ENCODE measurements at places on chromosomes 1 and 21.

- no peak for DNase-seq
Observed at GRCh38 chr1:40014812-40015594, 25.5 kb upstream of the CAP1 start.

DNA sequence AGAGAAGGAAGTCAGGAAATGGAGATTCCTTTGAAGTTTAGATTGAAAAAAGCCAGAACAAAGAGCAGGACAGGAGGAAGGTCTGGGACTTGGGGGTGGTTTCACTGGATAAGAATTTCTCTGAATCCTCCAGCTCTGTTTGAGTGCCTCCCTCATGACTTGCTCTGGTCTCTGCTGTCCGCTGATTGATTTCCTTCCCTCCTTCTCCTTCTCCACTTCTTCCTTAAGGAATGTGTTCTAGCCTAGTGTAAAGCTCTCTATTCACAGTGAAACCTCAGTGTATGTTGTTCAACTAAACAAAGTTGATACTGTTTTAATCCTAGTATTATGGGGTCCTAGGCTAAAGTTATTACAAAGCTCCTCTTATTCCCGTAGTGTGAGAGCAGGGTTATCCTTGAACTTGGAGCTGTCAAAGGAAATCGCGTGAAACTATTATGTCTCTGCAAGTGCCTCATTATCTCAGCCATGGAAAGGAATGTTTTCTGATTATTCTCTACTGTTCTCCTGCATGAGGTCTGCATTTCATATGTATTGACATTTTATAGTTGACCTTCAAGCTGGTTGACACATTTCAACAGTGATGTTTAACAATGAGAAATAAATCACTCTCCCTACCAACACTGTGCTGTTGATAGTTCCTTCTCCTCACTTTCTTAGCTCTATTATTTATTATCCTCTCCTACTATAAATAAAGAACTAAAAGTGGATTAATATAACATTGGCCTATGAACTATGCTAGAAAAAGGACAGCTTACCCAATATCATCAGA is 82.7 kb upstream of the KCTD3 start:
- DNase-seq, result no peak

DNA sequence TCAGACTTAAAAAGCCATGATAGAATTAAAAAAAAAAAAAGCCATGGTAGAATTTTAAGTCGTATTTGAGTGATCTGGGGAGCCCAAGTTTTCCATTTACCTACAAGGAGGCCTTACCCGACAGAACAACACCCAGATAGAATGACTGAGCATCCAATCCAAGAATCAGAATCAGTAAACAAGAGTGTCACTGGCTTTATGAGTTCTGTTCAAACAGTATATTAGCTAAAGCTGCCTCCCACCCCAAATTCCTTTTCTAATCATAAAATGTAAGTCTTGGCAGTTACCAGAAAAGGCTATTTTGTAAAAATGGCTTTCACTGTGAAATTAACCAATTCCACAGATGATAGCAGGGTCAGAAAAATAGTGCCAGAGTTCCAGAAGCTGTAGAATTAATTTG is 1.2 kb downstream of the GTF2B start:
- no peak for DNase-seq

GRCh38 chr1:19476450-19477190 is 8.7 kb downstream of the CAPZB start:
- peak; percentile 47 for DNase-seq

GRCh38 chr1:75672528-75673393 is 51.7 kb upstream of the ACADM start:
- no peak for DNase-seq

- DNase-seq, result no peak
Observed at GRCh38 chr1:70486676-70487458, 75.8 kb downstream of the CTH start.

DNA sequence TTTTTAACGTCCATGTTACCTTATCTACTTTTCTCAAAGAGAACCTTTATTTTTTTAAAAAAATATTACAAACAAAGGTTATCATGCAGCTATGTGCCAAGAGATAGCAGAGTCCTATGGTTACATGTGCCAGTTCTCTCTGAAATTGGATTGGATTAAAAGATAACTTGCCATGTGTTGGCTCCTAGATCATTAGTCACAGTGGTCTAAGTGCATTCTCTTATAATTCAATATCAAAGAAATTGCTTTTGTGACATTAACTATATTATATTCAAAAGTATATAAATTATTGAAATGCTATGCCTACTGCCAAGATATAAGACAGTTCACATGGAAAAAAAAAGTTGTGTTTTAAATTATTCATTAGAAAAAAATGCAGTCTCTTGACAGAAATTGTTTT is 494.2 kb downstream of the NEGR1 start:
- no peak for DNase-seq

DNA sequence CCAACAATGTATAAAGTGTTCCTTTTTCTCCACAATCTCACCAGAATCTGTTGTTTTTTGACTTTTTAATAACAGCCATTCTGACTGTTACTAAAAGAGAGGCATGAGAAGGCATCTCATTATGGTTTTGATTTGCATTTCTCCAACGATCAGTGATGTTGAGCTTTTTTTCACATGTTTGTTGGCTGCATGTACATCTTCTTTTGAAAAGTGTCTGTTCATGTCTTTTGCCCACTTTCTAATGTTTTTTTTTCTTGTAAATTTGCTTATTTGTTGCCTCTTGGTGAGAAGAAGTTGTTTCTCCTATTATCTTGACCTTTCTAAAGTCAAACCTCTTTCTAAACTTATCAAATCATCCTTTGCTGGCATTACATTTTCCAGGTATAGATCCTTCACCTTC is 80.8 kb downstream of the ACBD6 start:
- DNase-seq, result no peak

- DNase-seq, result no peak
Observed at GRCh38 chr1:18891426-18891780, 11.0 kb downstream of the ALDH4A1 start.

DNA sequence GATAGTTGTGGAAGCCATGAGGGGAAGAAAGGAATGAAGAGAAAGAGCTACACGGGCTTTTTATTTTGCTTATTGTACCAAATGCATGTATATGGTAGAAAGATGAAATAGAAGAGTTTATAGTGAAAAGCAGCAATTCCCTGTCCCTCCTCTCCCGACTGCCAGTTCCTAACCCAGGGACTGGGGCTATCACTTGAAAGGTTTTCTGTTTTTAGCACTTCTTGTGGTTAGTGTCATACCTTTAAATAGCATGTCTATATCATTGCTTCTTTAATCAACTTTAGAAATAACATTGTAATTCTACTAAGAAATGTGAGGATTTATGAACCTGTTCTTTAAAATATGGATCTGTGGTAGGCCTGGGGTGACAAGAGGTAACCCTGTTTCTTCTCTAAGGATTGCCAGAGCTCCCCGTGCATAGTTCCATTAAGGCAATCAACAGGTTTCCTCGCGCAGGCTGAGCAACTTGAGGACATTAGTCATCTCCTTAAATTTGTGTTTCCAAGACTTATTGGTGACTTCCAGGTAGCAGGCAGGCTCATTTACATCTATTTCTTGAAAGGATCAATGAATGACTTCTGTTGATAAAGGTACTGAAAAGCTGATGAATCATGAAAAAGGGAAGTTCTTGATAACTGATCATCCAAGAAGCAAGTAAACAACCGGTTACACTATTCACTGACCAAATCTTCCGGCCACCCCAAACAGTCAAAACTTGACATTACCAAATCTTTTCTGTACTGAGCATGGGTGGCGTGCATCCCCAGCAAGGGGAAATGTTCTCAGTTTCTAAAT is 37.8 kb upstream of the S1PR1 start:
- DNase-seq, result no peak

GRCh38 chr1:86957221-86957620 is 42.8 kb downstream of the HS2ST1 start:
- DNase-seq, result no peak

- DNase-seq, result no peak
Observed at GRCh38 chr1:64676386-64676785, 68.5 kb upstream of the RAVER2 start.

DNA sequence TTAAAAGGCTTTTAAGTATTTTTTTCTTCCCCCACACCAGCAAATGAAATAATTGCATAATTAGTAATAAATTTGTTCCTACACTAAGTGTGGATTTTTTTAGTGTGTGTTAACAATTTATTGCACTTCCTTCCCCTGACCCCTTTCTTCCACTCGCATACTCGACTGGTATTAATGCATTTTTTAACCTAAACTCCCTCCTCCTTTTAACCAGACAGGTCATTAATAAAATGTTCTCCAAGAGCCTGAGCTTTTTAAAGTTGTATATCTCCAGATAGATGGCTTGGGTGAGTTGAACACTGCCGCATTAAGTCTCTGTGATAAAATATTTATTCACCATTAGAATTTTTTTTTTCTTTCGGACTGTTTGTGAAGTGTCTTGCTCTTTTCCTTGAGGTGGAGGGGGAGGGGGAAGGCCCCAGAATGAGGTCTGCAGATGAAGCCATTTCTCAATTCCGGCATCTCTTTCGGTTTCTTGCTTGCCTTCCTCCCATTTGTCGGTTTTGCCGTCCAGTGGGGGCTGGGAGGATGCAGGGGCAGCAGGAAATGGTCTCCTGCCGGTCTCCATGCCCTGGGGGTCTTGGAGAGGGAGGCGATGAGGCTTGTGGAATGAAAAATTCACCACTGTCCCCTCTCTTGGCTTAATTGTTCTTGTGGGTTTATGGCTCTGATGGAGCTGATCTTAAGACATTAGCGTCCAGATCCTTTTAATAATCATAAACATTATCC is 64.1 kb upstream of the ACTL8 start:
- DNase-seq, result no peak

GRCh38 chr1:232211149-232211548 is 418.8 kb downstream of the SIPA1L2 start:
- no peak for DNase-seq

DNA sequence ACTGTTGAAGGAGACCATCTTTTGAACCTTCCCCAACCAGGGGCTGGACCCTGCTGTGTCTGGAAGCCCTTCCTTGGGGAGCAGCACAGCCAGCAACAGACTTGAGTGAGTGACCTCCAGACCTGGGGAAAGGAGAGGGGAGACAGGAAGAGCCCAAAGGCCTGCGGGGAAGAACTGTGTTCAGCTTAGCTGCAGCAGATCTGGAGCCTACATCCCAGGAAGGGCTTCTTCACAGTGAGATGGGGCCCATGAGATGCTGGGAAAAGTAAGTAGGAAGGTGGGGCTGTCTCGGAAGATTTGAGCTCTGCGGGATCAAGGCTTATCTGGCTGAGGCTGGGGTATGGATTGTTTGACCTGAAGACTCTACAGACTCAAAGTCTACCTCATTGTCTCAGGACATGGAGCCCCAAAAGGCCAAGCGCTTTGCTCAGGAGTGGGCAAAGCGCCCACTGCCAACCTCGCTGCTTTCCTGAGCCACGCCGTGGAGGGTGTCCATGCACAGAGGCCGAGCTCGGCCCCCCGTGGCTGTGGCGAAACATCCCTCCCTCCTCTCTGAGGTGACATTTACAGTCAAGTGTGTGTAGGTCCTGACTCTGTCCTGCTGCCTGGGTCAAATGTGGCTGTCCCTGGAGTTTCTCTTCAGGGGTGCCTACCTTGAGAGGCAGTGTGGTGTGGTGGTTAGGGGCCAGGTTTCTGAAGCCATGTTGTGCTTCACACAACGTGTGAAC is 24.5 kb downstream of the SPOCD1 start:
- no peak for DNase-seq

DNA sequence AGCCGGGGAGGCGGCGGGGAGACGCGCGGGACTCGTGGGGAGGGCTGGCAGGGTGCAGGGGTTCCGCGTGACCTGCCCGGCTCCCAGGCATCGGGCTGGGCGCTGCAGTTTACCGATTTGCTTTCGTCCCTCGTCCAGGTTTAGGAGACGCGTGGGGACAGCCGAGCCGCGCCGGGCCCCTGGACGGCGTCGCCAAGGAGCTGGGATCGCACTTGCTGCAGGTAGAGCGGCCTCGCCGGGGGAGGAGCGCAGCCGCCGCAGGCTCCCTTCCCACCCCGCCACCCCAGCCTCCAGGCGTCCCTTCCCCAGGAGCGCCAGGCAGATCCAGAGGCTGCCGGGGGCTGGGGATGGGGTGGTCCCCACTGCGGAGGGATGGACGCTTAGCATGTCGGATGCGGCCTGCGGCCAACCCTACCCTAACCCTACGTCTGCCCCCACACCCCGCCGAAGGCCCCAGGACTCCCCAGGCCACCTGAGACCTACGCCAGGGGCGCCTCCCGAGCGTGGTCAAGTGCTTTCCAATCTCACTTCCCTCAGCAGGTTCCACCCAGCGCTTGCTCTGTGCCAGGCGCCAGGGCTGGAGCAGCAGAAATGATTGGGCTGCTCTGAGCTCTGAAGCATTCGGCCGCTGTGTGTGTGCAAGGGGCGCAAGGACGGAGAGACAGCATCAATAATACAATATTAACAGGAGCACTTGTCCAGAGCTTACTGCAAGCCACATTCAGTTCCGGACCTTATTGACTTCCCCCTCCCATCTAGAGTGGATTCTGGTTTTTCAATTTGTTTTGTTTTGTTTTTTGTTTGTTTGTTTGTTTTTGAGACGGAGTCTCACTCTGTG is 10.3 kb downstream of the SIM2 start:
- no peak for DNase-seq

- DNase-seq, result no peak
Observed at GRCh38 chr21:46391773-46392172, 66.9 kb upstream of the DIP2A start.

GRCh38 chr1:215082532-215083382 is at the start of gene KCNK2:
Gene KCNK2, plus strand, starts transcription at chr1:215082737. Its CDS starts 649 bp downstream, at chr1:215083386.
- no peak for DNase-seq

All from effector memory CD4-positive, alpha-beta T cell (primary cell).